Panc1 (cell line): ENCODE measurements at places on chromosomes 6 and 20. TPM values are rescaled to one million over a fixed set of nuclear protein-coding genes. Genes with fewer than 3 reads are reported as not detected.
A peak's percentile ranks its signal among the peaks of the same experiment; 100 is the strongest.

The SLC17A1 gene
- total RNA-seq, result not detected

DNA sequence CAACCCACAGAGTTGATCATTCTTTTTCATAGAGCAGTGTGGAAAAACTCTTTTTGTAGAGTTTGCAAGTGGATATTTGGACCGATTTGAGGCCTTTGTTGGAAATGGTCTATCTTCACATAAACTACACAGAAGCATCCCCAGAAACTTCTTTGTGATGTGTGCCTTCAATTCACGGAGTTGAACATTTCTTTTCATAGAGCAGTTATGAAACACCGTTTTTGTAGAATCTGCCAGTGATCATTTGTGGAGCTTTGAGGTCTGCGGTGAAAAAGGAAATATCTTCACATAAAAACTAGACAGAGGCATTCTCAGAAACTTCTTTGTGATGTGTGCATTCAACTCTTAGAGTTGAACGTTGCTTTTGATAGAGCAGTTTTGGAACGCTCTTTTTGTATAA, 618.4 kb upstream of the ZNF337 start:
- DNase-seq, result no peak
- H3K36me3 ChIP-seq, result no peaks in the 10 kb centered on the region
- H3K4me1 ChIP-seq, result no peaks in the 10 kb centered on the region
- H3K4me3 ChIP-seq, result no peak overlapping the region
- no peak overlapping the region for H3K27ac ChIP-seq

DNA sequence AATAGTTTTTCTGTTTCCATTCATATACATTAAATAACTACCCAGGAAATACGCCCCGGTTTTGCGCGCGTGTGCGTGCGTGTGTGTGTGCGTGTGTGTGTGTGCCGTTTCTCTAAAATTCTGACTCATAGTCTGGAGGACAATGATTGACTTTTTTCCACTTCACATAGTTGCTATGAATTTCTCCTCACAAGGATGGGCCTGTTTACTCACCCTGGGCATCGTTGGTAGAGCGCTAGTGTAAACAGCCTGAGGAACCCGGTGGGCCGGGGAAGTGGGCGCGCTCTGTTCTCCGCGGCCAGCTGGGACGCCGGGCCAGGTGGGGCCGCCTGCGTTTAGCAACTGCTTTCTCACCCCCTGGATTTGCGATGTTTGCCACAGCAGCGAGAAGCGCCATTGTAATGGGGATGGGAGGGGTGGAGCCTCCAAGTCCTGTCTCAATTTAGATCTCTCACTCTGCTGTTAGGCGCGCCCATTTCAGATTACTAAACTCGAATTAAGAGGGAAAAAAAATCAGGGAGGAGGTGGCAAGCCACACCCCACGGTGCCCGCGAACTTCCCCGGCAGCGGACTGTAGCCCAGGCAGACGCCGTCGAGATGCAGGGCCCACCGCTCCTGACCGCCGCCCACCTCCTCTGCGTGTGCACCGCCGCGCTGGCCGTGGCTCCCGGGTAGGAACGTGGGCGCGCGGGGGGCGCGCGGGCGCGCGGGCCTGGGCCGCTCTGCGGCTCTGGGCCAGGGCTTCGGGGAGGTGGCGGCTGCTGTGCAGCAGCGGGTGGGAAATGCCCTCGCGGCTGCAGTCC, at the start of gene CD109:
CD109 (plus strand) TSS at position 585 of the 803 bp plus-strand sequence; CDS start at position 598, 13 bp downstream.
- DNase-seq, result peak; percentile 84
- peak within 1 kb of the TSS; percentile 88 for H3K27ac ChIP-seq
- H3K36me3 ChIP-seq, result peaks cover 5% of the 10 kb centered on the region
- no peaks in the 10 kb centered on the region for H3K27me3 ChIP-seq

DNA sequence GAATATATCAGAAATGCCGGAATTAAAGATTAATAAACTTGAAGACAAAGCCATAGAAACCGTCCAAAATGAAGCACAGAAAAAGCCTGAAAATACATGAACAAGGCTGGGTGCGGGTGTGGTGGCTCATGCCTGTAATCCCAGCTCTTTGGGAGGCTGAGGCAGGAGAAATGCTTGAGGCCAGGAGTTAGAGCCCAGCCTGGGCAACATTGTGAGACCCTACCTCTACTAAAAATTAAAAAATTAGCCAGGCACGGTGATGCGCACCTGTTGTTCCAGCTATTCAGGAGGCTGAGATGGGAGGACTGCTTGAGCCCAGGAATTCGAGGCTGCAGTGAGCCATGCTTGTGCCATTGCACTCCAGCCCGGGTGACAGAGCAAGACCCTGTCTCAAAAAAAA, 32.9 kb downstream of the REV3L start:
- no peak for DNase-seq
- H3K36me3 ChIP-seq, result no peaks in the 10 kb centered on the region
- H3K27ac ChIP-seq, result no peak overlapping the region
- H3K27me3 ChIP-seq, result no peaks in the 10 kb centered on the region

GRCh38 chr6:22886650-22887581, 317.6 kb downstream of the HDGFL1 start:
- no peaks in the 10 kb centered on the region for H3K27me3 ChIP-seq
- no peaks in the 10 kb centered on the region; the same call in 1 of the 2 replicates for H3K4me1 ChIP-seq
- no peak for DNase-seq
- H3K36me3 ChIP-seq, result no peaks in the 10 kb centered on the region
- no peak overlapping the region for H3K27ac ChIP-seq

DNA sequence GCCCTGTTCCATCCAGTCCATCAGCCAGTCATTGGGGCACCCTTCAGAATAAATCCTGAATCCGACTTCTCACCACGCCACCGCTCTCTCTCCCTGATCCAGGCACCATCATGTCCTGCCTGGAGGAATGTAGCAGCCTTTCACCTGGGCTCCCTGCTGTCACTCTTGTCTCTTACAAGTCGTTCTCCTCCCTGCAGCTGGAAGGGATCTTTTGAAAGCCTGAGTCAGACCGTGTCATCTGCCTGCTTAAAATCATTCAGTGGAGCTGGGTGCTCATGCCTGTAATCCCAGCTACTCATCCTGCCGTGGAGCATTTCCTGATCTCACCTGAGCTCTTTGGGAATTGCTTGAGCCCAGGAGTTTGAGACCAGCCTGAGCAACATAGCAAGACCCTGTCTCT, 19.2 kb upstream of the KCNG1 start:
- H3K36me3 ChIP-seq, result no peaks in the 10 kb centered on the region
- no peak overlapping the region for H3K27ac ChIP-seq
- no peaks in the 10 kb centered on the region for H3K4me1 ChIP-seq
- H3K4me3 ChIP-seq, result no peak overlapping the region
- DNase-seq, result no peak

The PDE7B gene
- total RNA-seq, result 0.03 TPM

DNA sequence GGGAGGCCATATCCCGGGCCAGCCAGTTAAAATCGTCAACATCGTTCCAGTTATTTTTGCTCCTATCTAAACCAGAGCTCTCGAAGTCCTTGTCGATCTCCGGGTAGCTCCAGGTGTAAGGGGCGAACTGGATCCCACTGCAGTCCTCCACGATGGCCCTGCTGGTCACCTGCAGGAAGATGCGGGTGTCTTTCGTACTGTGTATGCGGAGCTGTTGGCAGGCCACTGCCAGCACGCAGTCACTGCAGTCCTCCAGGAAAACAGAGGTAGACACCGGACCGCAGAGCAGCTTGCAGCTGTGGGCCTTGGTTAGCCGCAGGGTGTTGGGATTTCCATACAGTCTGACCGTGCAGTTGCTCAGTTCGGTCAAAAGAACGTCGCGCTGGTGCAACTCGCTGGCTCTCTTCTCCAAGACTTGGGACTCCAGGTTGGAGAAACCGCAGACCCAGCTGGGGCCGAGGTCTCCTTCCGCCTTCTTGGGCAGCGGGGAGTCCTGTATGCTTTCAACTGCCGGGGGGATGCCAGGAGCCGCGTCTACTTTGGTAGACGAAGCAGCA, 742 bp downstream of the TBCC start:
- peaks cover 19% of the 10 kb centered on the region for H3K4me1 ChIP-seq
- no peaks in the 10 kb centered on the region for H3K27me3 ChIP-seq
- no peak for DNase-seq
- no peaks in the 10 kb centered on the region; the same call in 1 of the 2 replicates for H3K36me3 ChIP-seq
- H3K27ac ChIP-seq, result peak overlapping the region; percentile 92

DNA sequence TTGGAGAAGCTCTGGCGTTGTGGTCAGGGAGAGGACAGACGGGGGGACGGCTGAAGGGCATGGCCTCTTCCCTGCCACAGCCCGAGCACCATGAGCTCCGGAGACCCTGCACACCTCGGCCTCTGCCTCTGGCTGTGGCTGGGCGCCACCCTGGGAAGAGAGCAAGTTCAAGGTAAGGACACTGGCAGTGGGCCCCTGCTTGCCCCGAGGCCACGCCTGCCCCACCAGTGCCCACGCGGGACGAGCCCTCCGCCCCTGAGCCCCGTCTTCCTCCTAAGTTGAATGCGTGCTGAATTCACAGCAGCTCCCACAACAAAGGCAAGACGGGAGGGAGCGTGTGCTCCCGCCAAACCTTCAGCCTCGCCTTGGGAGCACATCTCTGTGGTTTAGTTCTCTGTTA, 2.0 kb downstream of the COL20A1 start:
- H3K4me1 ChIP-seq, result peaks cover 11% of the 10 kb centered on the region
- no peak overlapping the region for H3K4me3 ChIP-seq
- no peaks in the 10 kb centered on the region for H3K27me3 ChIP-seq
- no peak overlapping the region for H3K27ac ChIP-seq
- no peak for DNase-seq
- no peaks in the 10 kb centered on the region for H3K36me3 ChIP-seq

- no peaks in the 10 kb centered on the region for H3K36me3 ChIP-seq
- no peak overlapping the region for H3K4me3 ChIP-seq
- H3K27ac ChIP-seq, result no peak overlapping the region
- H3K4me1 ChIP-seq, result no peaks in the 10 kb centered on the region
- DNase-seq, result no peak
Observed at GRCh38 chr6:75230484-75231325, 12.9 kb downstream of the COX7A2 start.

The CPNE5 gene
- total RNA-seq, result 0.44 TPM

DNA sequence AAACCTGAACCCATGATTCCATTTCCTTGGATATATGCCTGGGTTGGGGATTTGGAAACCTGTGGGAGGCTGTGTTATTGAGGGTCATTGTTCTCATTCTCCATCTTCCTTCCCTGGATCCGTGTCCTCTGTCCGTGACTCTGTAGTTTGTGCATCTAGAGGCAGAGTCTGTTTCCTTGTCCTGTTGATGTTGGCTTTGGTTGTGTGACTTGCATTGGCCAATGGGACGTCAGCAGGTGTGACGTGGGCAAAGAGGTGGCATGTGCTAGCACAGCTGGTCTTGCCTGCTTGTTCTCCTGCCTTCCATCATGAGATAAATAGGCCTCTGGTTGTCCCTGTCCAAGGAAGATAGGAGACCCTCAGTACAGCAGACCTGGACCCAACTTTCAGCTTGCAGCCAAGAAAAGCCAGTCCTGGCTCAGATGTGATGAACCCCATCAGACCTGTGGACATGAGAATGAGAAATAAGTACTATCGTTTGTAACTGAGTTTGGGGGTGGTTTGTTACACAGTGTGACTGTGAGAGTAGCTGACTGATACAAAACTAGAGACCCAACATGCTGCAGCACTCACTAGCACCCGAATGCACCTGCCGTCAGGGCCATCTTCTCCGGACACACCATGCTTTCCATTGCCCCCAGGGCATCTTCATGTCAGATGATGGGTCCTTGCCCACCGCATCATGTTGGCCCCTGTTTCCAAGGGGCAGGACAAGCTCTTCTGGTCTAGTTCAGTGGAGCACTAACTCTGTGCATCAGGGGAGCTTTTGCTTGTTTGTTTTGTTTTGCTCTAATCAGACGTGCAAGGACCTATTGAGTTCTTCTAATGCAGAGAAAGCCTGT, 195.3 kb upstream of the SULF2 start:
- 0 out of 2 replicates have a peak, but pooled peaks cover 2% of the 10 kb centered on the region for H3K4me1 ChIP-seq
- H3K27ac ChIP-seq, result no peak overlapping the region
- no peaks in the 10 kb centered on the region for H3K36me3 ChIP-seq
- no peak overlapping the region for H3K4me3 ChIP-seq
- H3K27me3 ChIP-seq, result no peaks in the 10 kb centered on the region

DNA sequence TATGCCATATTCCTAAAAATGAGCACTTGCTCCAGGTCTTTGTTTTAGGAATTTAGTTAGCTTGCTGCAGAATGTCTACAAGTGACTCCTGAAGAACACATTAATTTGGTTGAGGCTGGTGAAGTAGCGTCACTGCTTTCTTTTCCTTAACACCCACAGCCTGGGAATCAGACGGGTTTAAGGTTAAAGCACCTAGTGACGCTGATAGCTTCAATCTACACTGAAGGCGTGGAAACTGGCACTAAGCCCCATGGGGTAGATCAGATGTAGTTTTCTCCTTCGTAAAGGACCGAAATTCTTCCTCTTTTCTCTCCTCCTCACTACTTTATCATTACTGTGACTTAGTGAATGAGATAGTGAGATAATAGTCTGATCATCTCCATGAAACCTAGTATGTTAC, 90.3 kb downstream of the TBC1D7 start:
- DNase-seq, result no peak
- H3K27me3 ChIP-seq, result 0 out of 2 replicates have a peak, but pooled peaks cover 2% of the 10 kb centered on the region
- no peak overlapping the region for H3K27ac ChIP-seq
- H3K4me3 ChIP-seq, result no peak overlapping the region

The ZNF341 gene
- total RNA-seq, result 7.7 TPM

DNA sequence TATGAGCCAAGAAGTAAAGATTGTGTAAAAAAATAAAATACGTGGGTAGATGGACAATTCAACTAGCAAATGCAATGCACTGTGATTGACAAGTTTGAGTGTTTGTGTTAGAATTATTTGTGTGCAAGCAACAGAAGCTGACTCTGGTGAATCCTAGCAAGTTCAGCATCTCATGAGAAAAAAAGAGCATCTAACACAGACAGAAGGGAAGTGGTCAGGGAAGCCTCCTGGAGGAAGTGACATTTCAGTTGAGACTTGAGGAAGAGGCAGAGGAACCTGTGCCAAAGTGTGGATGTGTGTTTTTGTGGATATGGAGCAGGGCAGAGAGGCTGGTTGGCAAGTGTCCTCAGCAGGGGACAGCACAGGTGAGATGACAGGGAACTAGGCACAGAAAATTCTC, 248.7 kb downstream of the ZNF217 start:
- no peak for DNase-seq
- no peak overlapping the region for H3K4me3 ChIP-seq
- H3K4me1 ChIP-seq, result no peaks in the 10 kb centered on the region
- H3K36me3 ChIP-seq, result no peaks in the 10 kb centered on the region
- H3K27ac ChIP-seq, result no peak overlapping the region

The PSMA7 gene
- 402 TPM for total RNA-seq

DNA sequence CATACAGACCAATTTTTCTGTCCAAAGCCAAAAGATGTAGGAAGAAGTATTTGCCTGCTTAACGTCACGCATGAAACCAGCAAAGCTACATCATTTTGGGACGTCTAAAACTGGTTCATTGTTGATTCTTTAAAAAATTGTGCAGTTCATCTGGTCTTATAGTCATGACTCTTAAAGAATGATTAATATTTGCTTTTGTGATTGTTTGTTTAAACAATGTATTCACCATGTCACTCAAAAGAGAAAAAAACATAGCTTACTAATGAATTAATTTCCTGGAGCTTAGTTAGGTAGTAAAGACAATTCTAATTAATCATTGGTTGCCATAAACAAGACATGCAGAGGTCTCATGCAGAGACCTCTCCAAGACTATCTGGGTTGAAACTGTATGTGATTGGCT, 157.3 kb downstream of the RPS12 start:
- H3K27me3 ChIP-seq, result no peaks in the 10 kb centered on the region
- no peak overlapping the region for H3K4me3 ChIP-seq
- no peak for DNase-seq
- H3K36me3 ChIP-seq, result no peaks in the 10 kb centered on the region

- H3K27me3 ChIP-seq, result no peaks in the 10 kb centered on the region
- H3K36me3 ChIP-seq, result no peaks in the 10 kb centered on the region
- no peak for DNase-seq
- H3K27ac ChIP-seq, result no peak overlapping the region
- H3K4me1 ChIP-seq, result no peaks in the 10 kb centered on the region
- no peak overlapping the region for H3K4me3 ChIP-seq
Observed at GRCh38 chr20:20528861-20529260, 161.0 kb downstream of the INSM1 start.
